ENCODE measurements at places on chromosomes 12 and 14. TPM values are rescaled to one million over a fixed set of nuclear protein-coding genes. Genes with fewer than 3 reads are reported as not detected.

Gene GALNT9
- not detected for total RNA-seq

Gene SCN8A
- total RNA-seq = 0.84 TPM

Gene ACRBP
- 2.8 TPM for total RNA-seq

Gene SLC17A8
- total RNA-seq = not detected

Gene PLEKHD1
- 0.12 TPM for total RNA-seq

Gene FOXG1
- total RNA-seq = not detected

Gene TOMM20L
- not detected for total RNA-seq

Gene MYBPC1
- not detected for total RNA-seq
